CD4-positive, CD25-positive, alpha-beta regulatory T cell (primary cell): ENCODE measurements at places on chromosomes 2 and 18. TPM values are rescaled to one million over a fixed set of nuclear protein-coding genes. Genes with fewer than 3 reads are reported as not detected.

The CIB4 gene
- not detected for total RNA-seq

The FBXO36 gene
- total RNA-seq: 1.0 TPM

The OSR1 gene
- total RNA-seq: not detected

The GALNT13 gene
- total RNA-seq: not detected

The MEP1B gene
- 0.42 TPM for total RNA-seq

The MYO5B gene
- not detected for total RNA-seq

The AOX1 gene
- total RNA-seq: not detected

The CFAP65 gene
- total RNA-seq: not detected

The SFTPB gene
- total RNA-seq: not detected

The DAPL1 gene
- total RNA-seq: not detected

The MSTN gene
- not detected for total RNA-seq

The DTNA gene
- not detected for total RNA-seq

The ALPG gene
- total RNA-seq: not detected

The PRSS56 gene
- not detected for total RNA-seq

The FBXO15 gene
- not detected for total RNA-seq

The GMCL1 gene
- total RNA-seq: 32.3 TPM

The AGXT gene
- total RNA-seq: not detected

The PSMA8 gene
- total RNA-seq: 0.30 TPM

The CRYGD gene
- 0.69 TPM for total RNA-seq

The GPR17 gene
- total RNA-seq: not detected

The EVA1A gene
- total RNA-seq: not detected

The CDKL4 gene
- total RNA-seq: 0.74 TPM

The C2orf76 gene
- total RNA-seq: 7.3 TPM

The CCDC141 gene
- total RNA-seq: 153 TPM

The CETN1 gene
- total RNA-seq: not detected

The GREB1 gene
- 0.35 TPM for total RNA-seq

The HOXD13 gene
- total RNA-seq: not detected

The DLGAP1 gene
- 5.4 TPM for total RNA-seq

The SERPINB7 gene
- not detected for total RNA-seq

The TUBA4B gene
- total RNA-seq: not detected

The ADRA2B gene
- 1.0 TPM for total RNA-seq

The MC5R gene
- total RNA-seq: not detected

The PRKCE gene
- total RNA-seq: 16.5 TPM

The GYPC gene
- total RNA-seq: 75.2 TPM

The STAT4 gene
- total RNA-seq: 60.0 TPM

The NABP1 gene
- 170 TPM for total RNA-seq

The WNT10A gene
- 10.8 TPM for total RNA-seq

The SEPTIN2 gene
- 191 TPM for total RNA-seq

The CPLX4 gene
- total RNA-seq: not detected

The SNX17 gene
- 85.5 TPM for total RNA-seq

The FARP2 gene
- 34.9 TPM for total RNA-seq

The LRRFIP1 gene
- 183 TPM for total RNA-seq

The SNORC gene
- total RNA-seq: 1.3 TPM

The MAP3K19 gene
- not detected for total RNA-seq

The MARCHF4 gene
- total RNA-seq: not detected

The FIGN gene
- not detected for total RNA-seq

The RESP18 gene
- total RNA-seq: not detected

The FTCDNL1 gene
- total RNA-seq: 0.32 TPM

The C2orf81 gene
- total RNA-seq: 1.1 TPM

The FZD7 gene
- 0.42 TPM for total RNA-seq

The TACR1 gene
- not detected for total RNA-seq

The M1AP gene
- total RNA-seq: not detected

The DPYSL5 gene
- not detected for total RNA-seq

The GGCX gene
- total RNA-seq: 20.0 TPM

The KIAA2012 gene
- not detected for total RNA-seq

The NTSR2 gene
- total RNA-seq: not detected

The LOXHD1 gene
- total RNA-seq: not detected

The AFF3 gene
- 10.1 TPM for total RNA-seq

The DAW1 gene
- total RNA-seq: not detected

The ATAD2B gene
- 53.2 TPM for total RNA-seq
